ENCODE measurements at places on chromosomes 16 and 17. TPM values are rescaled to one million over a fixed set of nuclear protein-coding genes. Genes with fewer than 3 reads are reported as not detected.
A peak's percentile ranks its signal among the peaks of the same experiment; 100 is the strongest.

GRCh38 chr16:23318639-23319038 is 16.5 kb downstream of the SCNN1B start:
- H3K27ac ChIP-seq = peak overlapping the region; percentile 29
- no peaks in the 10 kb centered on the region for H3K36me3 ChIP-seq
- DNase-seq = peak; percentile 76
- no peaks in the 10 kb centered on the region for H3K27me3 ChIP-seq
- H3K4me1 ChIP-seq = peaks cover 14% of the 10 kb centered on the region

CHAD gene
- not detected for total RNA-seq

MMP15 gene
- 36.5 TPM for total RNA-seq

- no peak for DNase-seq
- H3K4me3 ChIP-seq = no peak overlapping the region
- H3K4me1 ChIP-seq = peaks cover 9% of the 10 kb centered on the region
- H3K27me3 ChIP-seq = no peaks in the 10 kb centered on the region
Measured at GRCh38 chr17:79740413-79740812, 9.7 kb downstream of the ENPP7 start.

- H3K27ac ChIP-seq = no peak overlapping the region
- no peaks in the 10 kb centered on the region for H3K36me3 ChIP-seq
- no peak overlapping the region for H3K4me3 ChIP-seq
- no peak for DNase-seq
Measured at GRCh38 chr17:2803386-2803785, 7.1 kb downstream of the RAP1GAP2 start.

Measured in thyroid gland (tissue), 4 donors.